Activated CD4-positive, alpha-beta T cell treated with anti-CD3 and anti-CD28 coated beads for 48 hours (primary cell): ENCODE measurements at places on chromosomes 16 and 17.

- DNase-seq: peak; percentile 58
These were observed 14.1 kb downstream of the CCL4 start for GRCh38 chr17:36117505-36118382.

- no peak for DNase-seq
These were observed 242.3 kb upstream of the TBX2 start for GRCh38 chr17:61157246-61157886.

DNA sequence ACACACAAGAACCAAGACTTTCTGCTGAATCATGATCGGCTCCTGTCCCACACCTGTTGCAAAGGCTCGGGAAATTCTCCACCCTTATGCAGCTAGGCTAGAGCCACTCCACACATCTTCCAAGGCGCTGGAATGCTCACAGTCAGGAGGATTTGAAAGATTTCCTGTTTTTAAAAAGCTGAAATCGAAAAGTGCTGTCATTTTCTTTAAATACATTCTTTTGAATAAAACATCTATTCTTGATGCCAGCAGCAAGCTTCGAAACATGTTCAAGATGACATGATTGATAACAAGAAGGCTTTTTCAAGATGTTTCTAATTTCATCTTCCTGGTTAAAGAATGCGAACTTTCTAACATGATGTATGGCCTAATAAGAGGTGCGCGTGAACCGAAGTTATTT, 219.7 kb upstream of the CDH5 start:
- no peak for DNase-seq

- no peak for DNase-seq
These were observed 121.2 kb downstream of the SNX29 start for GRCh38 chr16:12097523-12098428.

DNA sequence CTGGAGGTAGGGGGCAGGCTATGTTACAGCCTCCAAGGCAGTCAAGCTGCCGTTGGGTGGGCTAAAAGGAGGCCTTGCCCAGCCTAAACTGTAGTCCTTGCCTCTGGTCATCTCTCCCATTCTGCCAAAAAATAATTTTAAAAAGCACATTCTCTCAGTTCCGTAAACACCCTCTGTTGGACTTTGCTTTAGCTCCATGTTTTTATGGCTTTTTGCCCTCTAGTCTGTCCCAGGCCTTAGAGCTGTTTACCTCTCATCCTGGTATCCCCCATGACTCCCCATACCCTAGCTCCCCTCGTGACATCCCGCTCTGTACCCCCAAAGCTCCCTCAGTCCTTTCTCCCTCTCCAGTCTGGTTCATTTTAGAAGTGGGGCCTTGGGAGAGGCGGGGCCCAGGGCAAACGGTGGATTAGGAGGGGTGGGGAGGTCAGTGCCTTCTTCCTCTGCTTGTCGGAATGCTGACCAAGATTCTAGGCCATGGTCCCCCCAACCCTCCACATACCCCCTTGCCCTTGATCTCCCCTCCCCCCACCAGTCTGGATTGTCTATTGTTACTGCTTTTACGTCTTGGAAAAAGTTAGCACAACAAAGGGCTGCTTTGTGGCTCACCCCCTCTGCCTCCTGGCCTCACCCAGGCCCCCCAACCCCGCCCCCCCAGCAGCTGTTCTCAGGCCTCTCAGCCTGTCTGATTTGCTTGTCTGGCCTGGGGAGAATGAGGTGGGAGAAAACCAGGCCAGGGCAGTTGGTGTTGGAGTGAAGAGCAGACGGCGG, 18.4 kb downstream of the GJD3 start:
- DNase-seq: no peak
